ENCODE measurements at places on chromosomes 2 and 18.

GRCh38 chr2:238947920-238948710, 100.2 kb downstream of the TWIST2 start:
- DNase-seq, result no peak

- DNase-seq, result no peak
Measured at GRCh38 chr2:239664216-239664810, 263.5 kb upstream of the HDAC4 start.

- no peak for DNase-seq
Measured at GRCh38 chr2:150676747-150677383, 189.4 kb upstream of the RND3 start.

DNA sequence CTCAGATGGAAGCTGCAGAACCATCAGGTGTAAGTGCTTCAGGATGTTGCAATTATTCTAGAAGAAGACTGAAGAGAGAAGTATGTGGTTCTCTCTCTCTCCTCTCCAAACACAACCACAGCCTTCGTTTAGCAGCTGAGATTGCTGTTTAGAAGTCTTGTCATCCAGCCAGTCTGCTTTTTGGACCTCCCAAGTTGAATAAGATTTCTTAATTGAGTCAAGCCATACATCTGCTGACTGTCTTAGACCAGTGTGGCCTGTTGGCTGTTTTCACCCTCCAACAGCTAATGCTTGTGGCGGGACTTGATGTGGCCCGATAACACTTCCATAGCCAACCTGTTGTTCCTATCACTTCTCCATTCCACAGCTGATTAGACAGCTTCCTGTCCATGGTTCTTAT, 91.3 kb upstream of the TMEM17 start:
- no peak for DNase-seq

- DNase-seq, result no peak
Measured at GRCh38 chr2:210421916-210422315, 54.6 kb downstream of the LANCL1 start.

DNA sequence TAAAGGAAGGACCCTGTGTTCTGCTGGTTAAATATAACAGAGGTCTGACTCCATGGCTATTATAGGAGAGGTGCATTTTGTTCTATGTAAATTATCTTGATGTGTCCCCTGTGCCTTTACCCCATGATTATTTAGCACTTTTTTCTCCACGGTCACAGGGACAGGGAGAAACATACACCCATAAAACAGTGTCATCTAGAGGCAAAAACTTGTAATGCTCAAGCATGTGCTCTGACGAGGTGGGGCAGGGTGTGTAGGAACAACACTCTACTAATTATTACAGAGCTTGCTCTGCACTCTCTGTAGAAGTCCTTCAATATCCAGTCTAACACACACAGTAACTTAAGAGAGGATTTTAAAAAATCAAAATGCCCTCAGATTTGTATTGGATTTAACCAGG, 187.9 kb downstream of the NEDD4L start:
- DNase-seq, result no peak

DNA sequence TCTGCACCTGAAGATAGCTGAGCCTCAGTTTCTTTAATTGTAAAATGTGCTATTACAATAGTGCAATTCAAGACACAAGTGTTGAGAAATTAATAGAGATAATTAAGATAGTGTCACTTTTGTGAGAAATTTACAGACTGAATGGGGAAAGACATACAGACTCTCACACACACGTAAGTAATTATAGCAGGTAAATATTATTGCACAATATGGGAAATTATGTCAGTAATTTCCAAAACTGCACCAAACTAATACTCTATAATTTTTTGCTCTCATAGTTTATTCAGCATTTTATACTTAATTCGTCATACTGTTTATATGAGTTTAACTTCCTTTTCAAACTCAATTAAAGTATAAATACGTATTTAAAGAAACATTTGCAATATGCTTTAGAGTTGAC, 124.9 kb upstream of the GYPC start:
- DNase-seq, result no peak
